Activated CD4-positive, alpha-beta T cell treated with anti-CD3 and anti-CD28 coated beads for 1 hour (primary cell): ENCODE measurements at places on chromosomes 12 and 14.

GRCh38 chr12:41367726-41368405 lies 179.7 kb downstream of the PDZRN4 start:
- no peak for DNase-seq

GRCh38 chr14:95192311-95192710 lies 35.0 kb upstream of the DICER1 start:
- no peak for DNase-seq

- DNase-seq = no peak
Measured at GRCh38 chr14:27958757-27959156, 807.8 kb upstream of the FOXG1 start.

DNA sequence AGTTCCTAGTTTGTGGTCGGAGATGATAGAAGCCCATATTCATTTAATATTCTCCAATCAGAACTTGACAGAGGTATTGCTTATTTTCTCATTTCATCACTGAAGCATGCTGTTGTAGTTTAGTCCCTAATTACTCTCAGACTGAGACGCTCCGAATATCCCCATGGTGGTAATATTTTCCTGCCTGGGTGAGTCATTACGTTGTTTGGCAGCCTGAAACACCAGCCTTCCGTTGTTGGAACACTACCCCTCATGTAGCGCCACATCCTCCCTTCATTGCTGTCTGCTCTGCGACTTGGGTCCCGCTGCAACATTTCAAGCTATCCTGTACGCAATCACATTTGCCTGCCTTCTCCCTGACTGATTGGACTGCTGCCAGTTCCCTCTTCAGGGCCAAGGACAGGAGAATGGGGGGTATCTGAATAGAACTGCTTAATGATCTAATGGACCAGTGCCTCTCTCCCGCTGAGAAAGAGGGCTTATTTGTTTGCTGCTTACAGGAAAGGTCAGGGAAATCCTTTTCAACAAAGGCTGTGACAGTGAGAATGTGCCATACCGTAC lies 369.1 kb downstream of the NPAS3 start:
- no peak for DNase-seq

GRCh38 chr12:76628745-76629144 lies 69.2 kb upstream of the OSBPL8 start:
- no peak for DNase-seq

DNA sequence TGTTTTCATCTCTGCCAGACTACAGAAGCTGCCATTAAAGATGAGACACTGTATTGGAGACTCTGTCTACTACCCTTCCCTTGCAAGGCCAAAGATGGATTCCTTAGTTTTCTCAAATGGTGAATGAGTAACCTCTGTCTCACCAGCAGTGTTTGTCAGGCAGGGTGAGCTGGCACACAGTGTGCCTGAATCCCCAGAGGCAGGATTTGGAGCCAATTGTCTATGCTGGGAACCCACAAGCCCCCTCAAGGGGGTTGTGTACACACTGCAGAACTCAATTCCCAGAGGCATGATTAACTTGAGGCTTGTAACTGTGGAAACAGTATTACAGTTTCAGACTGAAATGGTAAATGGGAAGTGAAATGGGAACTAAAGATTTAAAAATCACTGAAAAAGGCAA lies 136.8 kb upstream of the PTPRB start:
- DNase-seq = no peak

GRCh38 chr14:76115010-76115422 lies 36.7 kb upstream of the GPATCH2L start:
- DNase-seq = no peak

GRCh38 chr14:73976125-73976524 lies 26.0 kb downstream of the COQ6 start:
- DNase-seq = no peak

DNA sequence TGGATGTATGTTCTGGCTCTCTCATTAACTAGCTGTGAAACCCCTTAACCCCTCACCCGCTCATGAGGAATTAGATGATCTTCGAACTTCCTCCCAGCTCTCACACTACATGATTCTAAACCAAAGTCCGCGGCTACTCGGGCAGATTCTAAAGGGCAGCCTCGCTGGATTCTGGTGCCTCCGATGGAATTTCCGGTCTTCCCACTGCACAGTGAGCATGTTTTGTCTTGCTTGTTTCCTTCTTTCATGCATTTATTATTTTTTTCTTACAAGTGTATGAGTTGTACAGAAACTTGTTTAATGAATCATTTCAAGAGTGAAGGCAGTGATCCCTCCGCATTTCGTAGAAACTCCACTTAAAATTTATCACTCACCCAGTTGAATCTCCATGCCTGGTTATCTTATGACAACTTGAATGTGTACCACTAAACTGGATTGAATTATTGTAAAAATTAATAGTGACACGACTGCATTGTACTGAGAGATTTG lies 4.5 kb upstream of the HCAR3 start:
- DNase-seq = no peak

DNA sequence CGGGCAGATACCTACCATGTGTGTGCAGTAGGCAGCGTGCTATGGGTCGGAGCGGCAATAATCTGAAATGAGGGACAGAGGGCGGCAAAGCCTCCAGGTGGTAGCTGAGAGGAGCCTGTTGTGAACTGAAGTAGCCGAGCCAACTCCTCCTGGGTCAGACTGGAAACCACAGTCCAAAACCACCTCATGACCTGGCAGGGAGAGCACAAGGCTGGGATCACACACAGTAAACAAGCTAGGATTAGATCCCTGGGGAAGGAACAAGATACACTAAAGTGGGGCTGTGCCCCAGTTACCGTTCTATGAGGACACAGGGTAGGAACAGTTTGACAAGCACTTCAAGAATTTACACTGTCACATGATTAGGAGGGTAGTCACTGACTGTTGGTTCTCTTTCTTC lies 49.0 kb downstream of the AREL1 start:
- no peak for DNase-seq

DNA sequence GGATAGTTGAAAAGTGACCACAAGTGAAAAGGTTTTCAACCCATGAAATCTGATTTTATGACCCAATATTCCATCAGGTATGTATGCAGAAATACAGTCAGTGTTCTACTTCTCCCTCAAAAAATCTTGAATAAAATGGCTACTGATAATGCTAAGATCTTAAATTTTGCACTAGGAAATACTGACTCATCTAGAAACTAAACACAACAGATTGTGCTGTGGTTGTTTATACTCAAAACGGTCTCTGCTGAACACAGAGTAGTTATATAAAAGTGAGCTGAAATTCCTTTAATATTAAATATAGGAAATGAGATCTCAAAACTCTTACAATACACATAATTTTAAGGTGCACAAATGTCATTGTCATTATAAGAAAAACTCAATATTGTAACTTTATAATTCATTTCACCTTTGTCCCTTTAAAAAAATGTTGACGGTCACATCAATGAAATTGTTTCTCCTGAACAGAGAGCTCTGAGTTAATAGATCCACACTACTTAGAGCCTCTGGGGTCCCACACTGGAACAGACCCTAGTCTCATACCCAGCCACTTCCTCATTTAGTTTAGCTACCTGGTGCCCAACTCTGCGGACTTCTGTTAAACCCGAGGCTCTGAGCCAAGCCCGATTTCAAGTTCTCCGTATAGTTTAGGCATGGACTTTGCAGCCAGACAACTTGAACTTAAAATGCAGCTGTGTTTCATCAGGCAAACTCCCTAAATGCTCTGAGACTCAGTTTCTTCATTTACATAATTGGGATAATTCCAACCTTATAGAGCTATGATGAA lies 9.3 kb downstream of the COCH start:
- no peak for DNase-seq

DNA sequence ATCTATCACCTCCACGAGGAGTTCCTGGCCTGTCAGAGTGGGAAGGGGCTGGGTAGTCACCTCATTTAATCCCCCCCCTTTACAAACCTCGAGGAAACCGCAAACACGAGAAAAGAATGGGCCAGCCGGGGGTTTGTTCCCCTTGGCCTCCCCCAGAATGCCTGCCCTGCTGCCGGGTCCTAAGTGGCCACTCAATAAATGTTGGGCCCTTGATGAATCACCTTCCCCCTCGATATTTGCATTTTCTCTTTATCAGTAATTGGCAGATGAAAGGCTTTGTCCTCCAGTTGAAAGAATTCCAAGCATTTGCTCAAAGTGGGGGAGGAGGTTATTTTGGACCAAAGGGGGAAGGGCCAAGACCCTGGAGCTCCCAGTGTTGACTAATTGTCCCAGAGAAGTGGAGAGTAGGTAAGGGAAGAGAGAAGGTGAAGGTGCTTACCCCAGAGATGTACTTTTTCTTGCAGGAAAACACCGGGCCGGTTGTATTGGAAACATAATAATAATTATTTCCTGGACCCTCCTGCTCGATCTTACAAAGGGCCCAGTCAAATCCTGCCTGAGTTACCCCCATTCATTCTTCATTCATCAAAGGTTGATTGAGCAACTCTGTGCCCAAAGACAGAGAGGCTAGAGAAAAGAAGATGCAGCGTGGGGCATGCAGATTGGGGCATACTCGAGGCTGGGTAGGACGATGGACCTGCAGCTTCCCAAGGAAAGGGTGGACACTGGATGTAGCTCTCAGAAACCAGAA lies 1.9 kb upstream of the KDM2B start:
- DNase-seq = no peak

DNA sequence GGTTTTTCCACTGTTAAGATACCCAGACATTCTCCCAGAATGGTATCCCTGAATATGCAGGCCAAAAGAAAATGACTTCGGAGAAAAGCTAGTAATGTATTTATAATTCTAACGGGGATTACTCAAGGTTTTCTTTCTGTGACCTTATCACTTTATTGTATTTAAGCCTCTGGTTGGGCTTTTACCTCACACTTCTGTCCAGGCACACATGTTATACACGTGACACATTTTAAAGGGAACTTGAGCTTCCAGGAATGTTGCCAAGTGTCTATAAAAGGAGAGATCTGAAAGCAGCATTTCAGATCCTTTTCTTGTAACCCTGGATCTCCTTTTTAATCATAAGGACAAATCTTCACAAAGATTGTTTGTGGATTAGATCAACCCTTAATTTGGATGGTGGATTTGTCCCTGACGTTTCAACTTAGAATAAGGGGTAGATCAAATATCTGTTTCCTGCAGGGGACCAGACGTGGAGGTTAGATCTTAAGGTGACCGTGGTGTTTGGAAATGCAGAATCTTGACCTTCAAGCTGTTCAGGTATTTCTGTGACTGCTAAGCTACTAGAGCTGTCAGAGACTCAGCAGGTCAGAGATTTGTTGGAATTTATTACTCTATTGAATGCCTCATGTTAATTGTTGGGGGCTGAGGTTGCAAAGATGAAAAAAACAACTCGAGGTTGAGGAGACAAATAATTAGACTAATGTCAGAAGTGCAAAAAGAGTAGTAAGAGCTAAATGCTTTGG lies 1.5 kb downstream of the CIPC start:
- DNase-seq = no peak

DNA sequence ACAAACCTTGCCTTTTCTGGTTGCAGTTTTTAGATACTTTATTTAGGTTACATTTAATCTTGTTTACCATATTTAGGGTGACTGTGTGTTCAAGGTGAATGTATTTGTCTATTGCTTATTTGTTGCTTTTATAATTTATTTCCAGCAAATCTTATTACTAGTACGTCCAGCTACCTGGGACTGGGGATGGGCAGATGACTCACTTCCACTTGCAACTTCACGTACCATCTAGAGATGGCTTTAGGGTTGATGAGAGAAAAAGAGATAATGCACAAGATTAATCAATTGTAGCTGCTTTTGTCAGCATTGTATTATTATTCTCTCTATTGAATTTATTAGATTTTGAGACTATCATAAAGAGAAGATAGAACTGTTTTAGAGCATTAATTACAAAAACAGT lies 5.1 kb downstream of the MIPOL1 start:
- DNase-seq = no peak

DNA sequence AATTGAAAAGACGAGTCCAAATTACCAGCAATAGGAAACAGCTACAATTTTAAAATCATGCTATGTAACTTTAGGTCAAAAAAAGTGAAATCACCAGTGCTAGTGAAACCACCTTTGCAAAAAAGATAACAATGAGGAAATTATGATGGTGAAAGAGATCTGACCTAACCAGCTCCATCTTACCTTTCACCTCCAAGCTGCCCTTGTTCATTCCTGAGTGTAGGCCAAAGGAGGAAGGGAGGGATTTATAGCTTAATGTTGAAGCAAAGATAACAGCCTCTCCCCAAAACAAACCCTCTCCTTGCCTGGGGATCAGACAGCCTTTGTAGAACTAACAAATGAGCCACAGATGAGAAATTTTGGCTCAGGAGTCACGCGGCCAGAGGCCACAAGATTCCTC lies 83.2 kb upstream of the EIF5 start:
- DNase-seq = no peak

GRCh38 chr14:97878206-97878605 lies 1081.0 kb downstream of the VRK1 start:
- no peak for DNase-seq

DNA sequence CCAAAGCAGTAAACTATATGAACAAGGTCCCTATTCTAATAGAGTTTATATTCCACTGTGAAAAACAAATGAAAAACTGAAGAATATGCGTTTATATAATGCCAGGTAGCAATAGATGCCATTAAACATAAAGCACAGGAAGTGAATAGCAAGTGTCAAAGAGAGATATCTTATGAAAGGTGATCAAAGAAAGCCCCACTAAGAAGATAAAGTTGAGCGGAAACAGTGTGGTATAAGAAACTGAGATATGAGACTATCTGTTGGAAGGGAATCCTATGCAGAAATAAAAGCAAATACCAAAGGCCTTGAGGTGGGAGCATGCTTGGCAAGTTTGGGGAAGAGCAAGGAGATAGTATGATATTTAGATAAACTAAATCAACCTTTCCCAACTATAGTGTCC lies 123.1 kb upstream of the FAR2 start:
- DNase-seq = no peak

DNA sequence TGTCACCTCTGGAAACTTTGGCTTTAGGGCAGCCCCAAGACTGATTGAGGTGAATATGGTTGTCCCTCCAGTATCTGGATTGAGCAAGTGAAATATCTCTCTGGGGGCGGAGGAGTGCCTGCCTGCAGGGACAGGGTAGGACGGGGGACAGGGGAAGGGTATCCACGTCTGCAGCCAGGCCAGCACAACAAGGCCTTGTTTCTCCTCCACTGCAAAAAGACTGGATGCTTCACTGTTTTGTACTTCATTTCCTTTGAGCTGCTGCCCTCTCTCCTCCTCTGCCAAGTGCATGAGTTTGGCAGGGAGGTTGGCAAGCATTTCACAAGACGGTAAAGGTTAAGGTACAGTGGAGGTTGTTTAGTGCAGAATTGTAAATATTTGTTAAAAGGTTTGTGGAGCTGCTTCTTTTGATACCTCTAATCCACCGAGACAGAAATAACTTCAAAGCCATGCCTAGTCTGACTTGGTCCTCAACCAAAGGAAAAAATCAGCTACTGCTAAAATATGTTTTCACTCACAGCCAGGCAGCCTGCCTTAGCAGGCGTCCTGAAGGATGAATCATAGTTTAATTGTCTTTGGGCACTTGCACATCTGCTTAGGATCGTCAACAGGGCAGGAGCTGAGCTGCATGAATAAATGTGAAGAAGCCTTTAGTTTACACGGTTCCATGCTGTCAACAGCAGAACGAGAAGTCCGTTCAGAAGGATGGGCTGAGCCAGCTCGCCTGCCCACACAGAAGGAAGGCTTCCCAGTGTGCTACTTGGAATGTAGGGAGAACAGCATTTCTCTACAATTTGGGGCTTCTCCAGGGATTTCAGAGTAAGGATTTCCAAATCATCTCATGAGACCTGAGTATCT lies 269.7 kb downstream of the TTC6 start:
- no peak for DNase-seq
